ENCODE measurements at places on chromosomes 16 and 17.

- no peak for DNase-seq
Measured at GRCh38 chr16:73027685-73028111, 20.2 kb downstream of the ZFHX3 start.

- DNase-seq: no peak
Measured at GRCh38 chr17:34241062-34241461, 14.0 kb upstream of the CCL2 start.

DNA sequence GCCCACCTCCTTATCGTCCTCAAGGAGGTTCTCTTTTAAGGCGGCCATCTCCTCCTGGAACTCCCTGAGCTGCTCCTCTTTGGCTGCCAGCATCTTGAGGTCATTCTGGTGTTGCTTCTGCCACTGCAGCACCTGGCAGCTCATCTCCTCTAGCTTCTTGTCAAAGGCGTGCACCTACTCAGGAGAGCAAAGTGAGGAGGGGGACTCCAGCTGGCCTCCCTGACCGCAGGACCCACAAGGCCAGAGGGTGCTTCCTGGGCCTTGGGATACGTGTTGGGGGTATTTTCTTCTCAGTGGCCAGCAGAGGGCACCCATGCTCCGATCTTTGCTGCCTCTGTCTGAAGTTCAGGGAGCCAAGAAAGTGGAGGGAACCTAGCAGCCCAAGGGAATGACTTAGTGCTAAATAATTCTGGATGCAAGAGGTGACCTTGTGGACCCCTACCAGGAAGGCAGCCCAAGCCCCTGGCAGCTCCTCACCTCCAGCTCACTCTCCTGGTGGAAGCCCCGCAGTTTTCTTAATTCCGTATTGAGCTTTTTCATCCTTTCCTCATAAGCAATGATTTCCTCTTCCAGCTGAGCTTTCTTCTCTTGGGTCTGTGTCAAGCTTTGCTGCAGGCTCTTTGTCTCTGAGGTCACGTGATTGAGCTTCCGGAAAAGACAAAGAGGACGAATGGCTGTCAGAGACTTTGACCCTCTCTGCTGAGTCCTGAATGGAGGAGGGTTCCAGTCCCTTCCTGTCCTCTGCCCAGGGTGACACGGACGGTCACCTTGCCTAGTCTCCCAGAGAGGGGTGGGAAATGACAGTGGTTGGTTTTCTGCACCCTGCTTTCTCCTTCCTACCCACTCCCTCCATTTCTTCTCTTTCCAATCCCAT, 31.4 kb downstream of the DHX38 start:
- peak; percentile 54 for DNase-seq

DNA sequence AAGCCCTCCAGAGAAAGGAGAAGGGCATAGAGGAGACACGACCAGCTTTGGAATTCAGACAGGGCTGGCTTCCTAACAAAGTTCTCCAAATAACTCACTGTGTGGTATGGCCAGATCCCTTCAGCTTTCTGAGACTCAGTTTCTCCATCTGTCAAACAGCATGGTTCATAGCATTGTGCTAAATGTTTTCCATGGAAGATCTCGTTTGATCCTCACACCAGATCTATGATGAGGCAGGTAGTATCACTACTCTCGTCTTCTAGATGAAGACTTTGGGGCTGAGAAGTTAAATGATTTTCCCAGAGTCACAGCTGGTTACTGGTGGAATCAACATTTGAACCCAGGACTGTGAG, 507.3 kb downstream of the HAPSTR1 start:
- DNase-seq: no peak

- DNase-seq: no peak
Measured at GRCh38 chr17:73985466-73986015, 217.9 kb upstream of the RPL38 start.

DNA sequence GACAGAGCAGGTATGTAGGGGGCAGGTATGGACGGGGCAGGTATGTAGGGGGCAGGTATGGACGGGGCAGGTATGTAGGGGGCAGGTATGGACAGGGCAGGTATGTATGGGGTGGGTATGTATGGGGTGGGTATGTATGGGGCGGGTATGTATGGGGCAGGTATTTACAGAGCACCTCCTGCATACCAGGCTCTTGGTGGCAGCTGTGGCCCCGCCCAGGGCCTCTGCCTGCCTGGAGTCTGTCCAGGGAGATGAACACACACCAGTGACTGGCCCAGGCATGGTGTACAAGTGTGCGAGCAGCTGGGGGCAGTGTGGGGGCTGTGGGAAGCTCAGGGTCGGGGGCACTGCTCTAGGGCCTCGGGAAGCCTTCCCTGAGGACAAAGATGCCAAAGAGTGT, 4.4 kb downstream of the RPL3L start:
- DNase-seq: no peak

DNA sequence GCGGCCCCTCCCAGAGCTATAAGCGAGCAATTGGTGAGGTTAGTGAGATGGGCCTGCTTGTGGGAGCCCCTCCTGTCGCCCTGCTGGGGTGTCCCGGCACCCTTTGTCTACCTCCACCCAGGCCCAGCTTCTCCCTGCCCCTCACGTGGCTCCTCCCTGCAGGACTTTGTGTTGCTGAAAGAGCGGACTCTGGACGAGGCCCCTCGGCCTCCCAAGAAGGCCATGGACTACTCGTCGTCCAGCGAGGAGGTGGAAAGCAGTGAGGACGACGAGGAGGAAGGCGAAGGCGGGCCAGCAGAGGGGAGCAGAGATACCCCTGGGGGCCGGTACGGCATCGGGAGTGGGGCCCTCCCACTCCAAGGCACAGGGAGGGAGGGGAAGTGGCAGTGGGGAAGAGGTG, 6.1 kb upstream of the C17orf107 start:
- DNase-seq: no peak

Data from HL-60 (cell line).